ENCODE measurements at places on chromosomes 13 and 19.

DNA sequence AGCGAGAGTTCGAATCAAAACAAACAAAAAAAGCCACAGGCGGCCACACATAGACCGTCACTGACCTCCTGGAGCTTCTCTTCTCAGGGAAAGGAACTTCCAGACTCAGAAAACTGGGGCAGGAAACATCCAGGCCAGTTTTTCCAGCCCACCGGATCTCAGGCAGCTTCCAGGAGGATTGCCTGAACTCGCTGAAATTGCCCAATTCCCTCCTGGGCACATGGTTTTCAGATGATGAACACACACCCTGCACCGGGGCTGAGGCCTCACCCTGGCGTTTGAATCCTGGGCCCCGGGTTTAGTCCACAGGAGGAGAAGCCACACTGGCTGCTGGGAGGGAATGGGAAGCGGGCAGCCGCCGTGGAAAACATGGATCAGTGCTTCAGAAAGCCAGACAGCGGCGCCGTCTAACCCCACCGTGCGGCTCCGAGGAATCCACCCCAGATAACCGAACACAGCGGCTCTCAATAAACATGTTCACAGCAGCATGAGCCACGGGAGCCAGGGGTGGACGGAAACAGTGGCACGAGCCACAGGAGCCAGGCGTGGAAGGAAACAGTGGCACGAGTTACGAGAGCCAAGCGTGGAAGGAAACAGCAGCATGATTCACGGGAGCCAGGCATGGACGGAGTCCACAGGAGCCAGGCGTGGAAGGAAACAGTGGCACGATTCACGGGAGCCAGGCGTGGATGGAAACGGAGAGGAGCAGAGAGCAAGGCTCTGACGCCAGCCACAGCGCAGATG is 18.2 kb upstream of the PTBP1 start:
- DNase-seq: no peak

DNA sequence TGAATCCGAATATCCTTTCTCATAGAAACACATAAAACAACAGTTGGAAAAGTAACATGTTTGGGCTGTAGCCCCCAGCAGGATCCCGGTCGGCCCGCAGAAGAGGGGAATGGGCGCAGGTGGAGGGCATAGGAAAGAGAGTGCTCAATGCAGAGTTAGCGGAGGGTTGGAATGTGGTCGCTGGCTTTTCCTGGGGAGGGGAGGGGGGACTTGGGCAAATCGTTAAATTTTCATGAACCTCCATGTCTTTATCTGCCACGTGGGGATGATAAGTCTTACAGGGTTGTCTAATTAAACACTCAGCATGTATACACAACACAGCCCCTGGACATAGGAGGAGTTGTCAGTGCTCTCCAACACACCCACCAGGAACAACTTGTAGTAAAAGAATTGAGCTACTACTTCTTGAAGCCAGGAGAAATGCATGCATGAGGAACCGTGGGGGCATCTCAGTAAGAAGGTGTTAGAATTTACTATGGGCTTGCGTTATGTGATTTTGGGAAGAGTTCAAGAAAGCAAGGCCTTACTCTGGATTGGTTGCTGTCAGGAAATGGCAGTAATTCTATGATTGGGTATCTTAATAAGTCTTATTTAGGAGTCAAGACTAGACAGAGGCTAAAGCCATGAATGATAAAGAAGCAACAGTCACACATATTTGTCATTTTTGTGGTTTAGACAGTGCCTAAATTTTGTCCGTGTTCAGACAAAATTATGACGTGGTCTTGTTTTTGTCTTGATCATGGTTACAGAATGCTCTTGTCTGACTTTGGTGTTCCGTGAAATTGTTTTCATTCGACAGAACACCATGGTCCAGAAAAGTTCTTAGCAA is 671 bp upstream of the SLC46A3 start:
- DNase-seq: no peak

GRCh38 chr19:1324806-1325567 is 39.3 kb downstream of the EFNA2 start:
- DNase-seq: peak; percentile 84

DNA sequence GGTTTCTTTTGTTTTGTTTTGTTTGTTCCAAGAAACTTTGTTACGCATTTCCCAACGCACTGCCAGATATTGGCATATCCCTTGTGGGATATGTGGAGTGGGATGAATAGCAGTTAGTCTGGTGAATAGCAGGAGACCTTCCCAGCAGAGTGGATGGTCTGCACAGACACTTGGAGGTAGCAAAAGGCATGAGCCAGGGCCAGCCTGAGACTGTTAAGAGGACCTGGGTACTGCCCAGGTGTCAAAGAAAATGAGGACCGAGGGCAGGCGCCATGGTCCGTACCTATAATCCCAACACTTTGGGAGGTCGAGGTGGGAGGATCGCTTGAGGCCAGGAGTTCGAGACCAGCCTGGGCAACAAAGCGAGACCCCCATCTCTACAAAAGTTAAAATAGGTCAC is 13.5 kb upstream of the PDCD5 start:
- no peak for DNase-seq

GRCh38 chr19:45769821-45770191 is 754 bp upstream of the SIX5 start:
- peak; percentile 51 for DNase-seq

GRCh38 chr19:38932425-38933179 is 1.9 kb downstream of the MRPS12 start:
- DNase-seq: peak; percentile 29

- no peak for DNase-seq
Measured at GRCh38 chr13:40391788-40392187, 274.7 kb downstream of the FOXO1 start.

DNA sequence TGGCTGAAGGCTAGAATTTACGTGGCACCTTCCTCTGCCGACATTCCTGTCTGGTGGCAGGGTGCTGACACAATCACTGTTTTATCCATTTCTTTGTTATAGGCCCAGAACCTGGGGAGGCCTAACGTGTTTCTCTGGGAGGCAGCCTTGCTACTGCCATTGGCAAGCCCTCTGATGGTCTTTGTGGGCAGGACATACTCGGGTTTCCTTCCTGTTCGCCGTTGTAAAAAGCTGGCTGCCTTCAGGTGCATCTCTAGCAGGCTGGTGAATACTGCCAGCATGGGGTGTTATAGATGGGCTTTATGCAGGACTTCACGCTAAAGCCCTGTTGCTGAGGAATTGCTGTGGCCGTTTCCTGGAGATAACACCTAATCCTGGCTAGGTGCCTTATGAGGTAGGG is 28.1 kb downstream of the B3GLCT start:
- no peak for DNase-seq

GRCh38 chr13:102582256-102582655 is 14.5 kb upstream of the TPP2 start:
- DNase-seq: no peak

- no peak for DNase-seq
Measured at GRCh38 chr13:52399708-52400107, 6.3 kb downstream of the THSD1 start.

GRCh38 chr19:16402041-16402440 is 69.7 kb downstream of the EPS15L1 start:
- DNase-seq: no peak

DNA sequence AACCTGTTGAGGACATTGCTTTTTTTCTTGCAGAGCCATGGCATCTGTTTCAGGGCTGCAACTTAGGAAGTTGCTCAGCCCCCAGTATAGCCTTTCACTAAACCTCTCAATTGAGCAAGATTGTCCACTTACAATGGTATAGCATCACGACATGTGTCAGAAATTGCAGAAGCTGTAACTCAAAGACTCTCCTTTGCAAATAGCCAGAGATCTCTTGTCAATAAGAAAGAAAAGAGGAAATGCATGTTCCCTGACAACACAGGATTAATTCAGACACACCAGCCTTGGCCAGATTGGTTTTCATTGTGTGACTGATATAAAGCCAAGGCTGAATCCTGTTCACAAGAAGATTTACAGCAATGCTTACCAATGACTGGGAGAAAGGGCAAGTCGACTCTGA is 38.7 kb upstream of the CYSLTR2 start:
- no peak for DNase-seq

DNA sequence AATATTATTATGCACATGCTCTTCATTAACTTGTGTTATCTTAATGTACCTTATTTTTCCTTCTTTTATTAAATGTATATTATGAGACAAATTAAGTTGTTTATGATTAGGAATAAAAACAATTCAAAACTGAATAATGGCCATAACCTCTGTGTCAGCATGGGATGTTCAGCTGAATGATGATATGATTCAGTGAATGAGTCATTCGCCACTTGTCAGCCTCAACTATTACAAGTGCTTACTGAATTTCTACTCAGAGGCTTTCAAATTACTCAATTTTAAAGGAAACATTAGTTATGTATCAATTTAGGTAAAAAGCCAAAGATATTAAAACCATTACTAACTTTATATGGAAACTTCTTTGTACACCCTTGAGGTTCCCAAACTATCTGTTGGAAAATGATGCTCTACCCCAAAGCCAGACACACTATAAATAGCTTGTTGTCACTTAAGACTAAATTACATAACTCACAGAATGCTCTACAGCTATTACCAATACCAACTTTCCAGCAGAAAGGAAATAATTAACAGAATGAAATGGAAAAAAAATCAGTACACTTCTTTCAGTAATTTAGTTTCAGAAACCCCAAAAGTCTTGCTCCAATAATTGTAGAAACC is 14.4 kb downstream of the LIG4 start:
- DNase-seq: no peak

Data from small intestine (tissue), 16 donors.